Astrocyte (in vitro differentiated cells and primary cell): ENCODE measurements at places on chromosomes 3 and 15.

GRCh38 chr15:30941520-30941919 is 37.8 kb downstream of the FAN1 start:
- peaks cover 48% of the 10 kb centered on the region for H3K36me3 ChIP-seq
- H3K27me3 ChIP-seq, result no peaks in the 10 kb centered on the region
- H3K4me3 ChIP-seq, result no peak overlapping the region
- H3K27ac ChIP-seq, result no peak overlapping the region

DNA sequence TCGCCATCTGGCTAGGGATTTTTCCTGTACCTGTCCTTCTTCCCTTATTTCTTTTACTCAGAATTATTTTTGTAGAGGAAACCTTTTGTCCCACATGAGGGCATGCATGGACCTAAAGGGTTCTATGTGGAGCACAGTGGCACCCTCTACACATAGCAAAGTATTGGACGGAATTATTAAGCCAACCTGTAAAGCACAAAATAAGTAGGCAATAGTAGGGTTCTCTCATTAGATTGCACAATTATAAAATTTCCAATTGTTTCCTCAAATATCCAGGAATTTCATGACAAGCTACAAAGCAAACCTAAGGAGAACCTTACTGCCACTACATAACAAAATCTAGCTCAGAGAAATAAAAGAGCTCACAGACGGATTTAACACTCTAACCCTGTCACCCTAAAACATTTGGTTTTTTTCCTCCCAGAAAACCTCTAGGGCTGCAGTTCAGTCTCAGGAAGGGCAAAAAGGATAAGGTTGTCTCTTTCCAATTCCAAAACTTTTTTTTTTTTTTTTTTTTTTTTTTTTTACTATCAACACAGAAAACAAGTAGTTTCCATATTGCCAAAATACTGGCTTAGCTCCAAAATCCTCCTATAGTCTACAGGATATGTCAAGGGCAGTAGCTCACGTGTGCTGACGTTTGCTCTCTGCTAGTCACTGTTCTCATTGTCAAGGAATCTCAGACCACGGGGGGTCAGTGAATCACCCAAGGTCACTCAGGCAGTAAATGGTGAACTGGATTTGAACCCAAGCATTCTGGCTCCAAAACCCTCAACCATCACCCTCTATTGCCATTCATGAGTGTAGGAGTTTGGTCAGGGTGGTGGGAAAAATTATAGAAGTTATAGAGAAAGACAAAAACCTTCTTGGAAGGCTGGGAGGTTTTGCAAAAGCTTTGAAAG is 52.3 kb downstream of the NCEH1 start:
- H3K36me3 ChIP-seq, result no peaks in the 10 kb centered on the region
- peak overlapping the region; percentile 8 for H3K4me3 ChIP-seq
- DNase-seq, result peak; percentile 99
- peak overlapping the region; percentile 98 for H3K27ac ChIP-seq
- peaks cover 24% of the 10 kb centered on the region for H3K4me1 ChIP-seq

GRCh38 chr15:64686130-64686735 is 89.2 kb downstream of the RBPMS2 start:
- no peaks in the 10 kb centered on the region for H3K4me1 ChIP-seq
- H3K27ac ChIP-seq, result no peak overlapping the region
- no peak overlapping the region for H3K4me3 ChIP-seq
- no peaks in the 10 kb centered on the region for H3K27me3 ChIP-seq
- peaks cover 45% of the 10 kb centered on the region for H3K36me3 ChIP-seq

- no peaks in the 10 kb centered on the region for H3K36me3 ChIP-seq
- no peaks in the 10 kb centered on the region for H3K4me1 ChIP-seq
- DNase-seq, result no peak
- no peaks in the 10 kb centered on the region for H3K27me3 ChIP-seq
- H3K4me3 ChIP-seq, result no peak overlapping the region
- H3K27ac ChIP-seq, result no peak overlapping the region
These were observed 17.9 kb upstream of the ICE2 start for GRCh38 chr15:60496853-60497252.

- DNase-seq, result peak; percentile 64
- no peaks in the 10 kb centered on the region for H3K4me1 ChIP-seq
- H3K36me3 ChIP-seq, result no peaks in the 10 kb centered on the region
- H3K27me3 ChIP-seq, result no peaks in the 10 kb centered on the region
- no peak overlapping the region for H3K4me3 ChIP-seq
These were observed 30.6 kb upstream of the GPR160 start for GRCh38 chr3:170007031-170007663.
